Renal cortical epithelial cell (primary cell): ENCODE measurements at places on chromosomes 2 and 18.

- no peak for DNase-seq
Measured at GRCh38 chr2:217972490-217972889, 30.3 kb downstream of the TNS1 start.

- no peak for DNase-seq
Measured at GRCh38 chr2:50594233-50594632, 437.7 kb downstream of the NRXN1 start.

- no peak for DNase-seq
Measured at GRCh38 chr2:75609937-75610508, 36.6 kb upstream of the MRPL19 start.

DNA sequence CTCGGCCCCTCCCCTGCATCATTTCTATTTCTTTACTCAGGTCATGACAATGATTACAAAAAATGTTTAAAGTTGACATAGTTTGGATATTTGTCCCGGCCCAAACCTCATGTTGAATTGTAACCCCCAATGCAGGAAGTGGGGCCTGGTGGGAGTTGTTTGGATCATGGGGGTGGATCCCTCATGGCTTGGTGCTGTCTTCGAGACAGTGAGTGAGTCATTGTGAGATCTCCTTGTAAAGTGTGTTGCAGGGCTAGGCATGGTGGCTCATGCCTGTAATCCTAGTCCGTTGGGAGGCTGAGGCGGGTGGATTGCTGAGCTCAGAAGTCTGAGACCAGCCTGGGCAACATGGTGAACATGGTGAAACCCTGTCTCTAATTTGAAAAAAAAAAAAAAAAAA lies 9.2 kb upstream of the MAP4K4 start:
- no peak for DNase-seq

- DNase-seq, result no peak
Measured at GRCh38 chr18:28050545-28050944, 126.4 kb downstream of the CDH2 start.

DNA sequence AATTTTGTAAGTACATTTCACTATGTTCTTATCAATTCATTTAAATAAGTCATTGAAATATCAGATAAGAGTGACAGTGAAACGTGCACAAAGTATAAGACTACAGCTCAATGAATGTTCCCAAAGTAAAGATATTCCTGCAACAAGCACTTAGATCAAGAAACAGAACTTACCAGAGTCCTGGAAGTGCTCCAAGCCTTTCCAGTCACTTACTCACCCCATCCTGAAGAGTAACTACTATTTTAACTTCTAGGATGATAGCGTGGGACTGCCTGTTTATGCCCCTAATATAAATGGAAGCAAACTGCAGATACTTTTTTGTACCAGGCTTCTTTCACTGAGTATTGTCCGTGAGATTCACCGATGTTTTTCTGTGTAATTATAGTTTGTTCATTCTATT lies 768.9 kb downstream of the SLC4A3 start:
- DNase-seq, result peak; percentile 29

- DNase-seq, result no peak
Measured at GRCh38 chr18:44590956-44591670, 89.6 kb upstream of the SETBP1 start.

DNA sequence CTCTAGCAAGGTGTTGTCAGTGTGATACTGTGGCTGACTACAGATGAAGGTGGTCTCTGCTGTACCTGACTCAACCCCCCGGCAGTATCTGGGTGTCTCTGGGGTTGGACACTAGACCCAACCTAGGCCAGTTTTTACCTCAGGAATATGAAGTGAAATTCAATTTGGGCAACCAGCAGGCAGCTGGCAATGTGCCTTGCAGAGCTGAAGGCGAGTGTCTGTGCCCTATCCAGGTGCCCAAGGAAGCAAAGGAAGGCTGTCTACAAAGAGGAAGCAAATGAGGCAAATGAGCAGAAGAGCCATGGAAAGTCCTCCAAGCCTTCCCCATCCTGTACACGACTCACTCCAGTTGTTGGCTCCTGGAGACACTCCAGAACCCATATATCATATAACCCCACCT lies 264.6 kb upstream of the AGAP1 start:
- no peak for DNase-seq

GRCh38 chr2:64644458-64645382 lies 9.0 kb downstream of the SERTAD2 start:
- DNase-seq, result peak; percentile 78

- no peak for DNase-seq
Measured at GRCh38 chr2:100520224-100520623, 42.6 kb upstream of the PDCL3 start.

DNA sequence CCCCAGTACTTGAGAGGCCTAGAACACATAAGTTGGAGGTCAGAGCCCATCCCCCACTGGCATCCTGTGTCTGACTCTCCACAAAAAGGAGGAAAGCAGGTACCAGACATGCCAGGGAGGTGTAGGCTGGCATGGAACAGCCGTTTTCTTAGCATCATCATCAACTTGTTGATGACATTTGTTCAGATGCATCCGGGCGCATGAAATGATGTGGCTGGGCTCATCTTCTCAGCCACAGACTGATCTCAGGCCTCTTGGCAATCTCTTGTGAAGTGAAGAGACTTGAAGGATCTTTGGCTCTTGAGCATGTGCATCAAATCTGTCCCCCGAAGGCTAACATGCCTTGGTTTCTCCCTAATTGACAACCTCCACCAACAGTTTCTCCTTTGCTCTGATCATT lies 243.3 kb downstream of the TSN start:
- no peak for DNase-seq

DNA sequence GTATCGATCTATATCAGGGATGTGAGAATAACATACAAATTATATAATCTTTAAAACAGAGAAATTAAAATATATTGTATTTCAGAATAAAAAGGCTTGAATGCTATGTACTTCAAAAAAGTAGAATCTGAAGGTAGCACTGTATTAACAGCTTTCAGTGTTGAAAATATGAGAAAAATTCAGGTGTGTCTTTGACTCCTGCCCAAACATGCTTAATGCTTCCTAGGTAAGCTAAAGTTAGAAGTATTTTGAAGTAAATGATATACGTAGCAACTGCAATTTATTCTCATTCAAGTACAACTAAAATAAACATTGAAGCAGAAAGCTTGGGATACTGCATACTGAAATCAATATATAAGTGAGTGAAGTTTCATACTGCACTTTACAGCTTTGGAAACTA lies 1082.0 kb upstream of the ACVR2A start:
- DNase-seq, result no peak
